ENCODE measurements at places on chromosomes 2 and 18.
A peak's percentile ranks its signal among the peaks of the same experiment; 100 is the strongest.

DNA sequence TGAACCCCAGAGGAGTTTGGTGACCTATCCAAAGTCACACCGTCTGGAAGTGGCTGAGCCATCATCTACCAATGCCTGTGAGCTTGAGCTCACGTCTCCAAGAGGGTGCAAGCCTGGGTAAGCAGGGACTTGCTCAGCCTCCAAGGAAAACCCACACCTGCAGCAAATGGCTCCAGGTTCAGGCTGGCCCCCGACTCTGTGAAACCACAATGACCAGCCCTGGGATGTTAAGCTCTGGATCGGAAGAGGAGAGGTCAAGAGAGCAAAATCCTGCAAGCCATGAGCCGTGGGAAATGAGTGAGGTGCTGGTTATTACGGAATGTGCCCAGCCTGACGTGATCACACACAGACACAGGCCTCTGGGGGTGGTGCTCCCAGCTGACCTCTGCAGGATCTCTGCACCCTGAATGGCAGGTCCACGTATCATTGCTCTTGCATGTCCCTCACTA is 94.1 kb upstream of the OTOS start:
- DNase-seq: no peak

- no peak for DNase-seq
Observed at GRCh38 chr2:25021791-25022362, 20.0 kb upstream of the EFR3B start.

- DNase-seq: no peak
Observed at GRCh38 chr2:240611601-240612210, 13.6 kb upstream of the GPR35 start.

GRCh38 chr18:35888329-35888728 is 84.2 kb upstream of the RMP24 start:
- no peak for DNase-seq

GRCh38 chr2:212711856-212712255 is 173.3 kb upstream of the ERBB4 start:
- DNase-seq: no peak

GRCh38 chr2:105299290-105299689 is 30.2 kb downstream of the TGFBRAP1 start:
- DNase-seq: no peak

DNA sequence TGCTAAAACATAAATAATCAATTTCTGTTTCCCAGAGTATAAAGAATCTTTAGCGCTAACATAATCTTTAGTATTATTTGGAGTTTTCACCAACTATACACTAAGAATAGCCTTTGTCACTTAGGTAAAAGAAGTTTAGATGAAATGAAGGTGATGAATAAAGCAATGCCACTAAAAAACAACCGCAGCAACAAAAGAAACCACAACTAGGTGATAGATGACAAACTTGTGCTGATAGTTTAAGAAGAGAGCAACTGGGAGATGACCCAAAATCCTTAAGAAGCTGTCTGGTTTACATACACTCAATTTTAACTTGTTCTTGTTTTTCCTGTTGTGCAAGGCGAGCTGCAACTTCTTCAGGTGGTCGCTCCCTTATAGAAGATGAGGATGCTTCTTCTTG is 24.8 kb downstream of the IMMT start:
- no peak for DNase-seq

DNA sequence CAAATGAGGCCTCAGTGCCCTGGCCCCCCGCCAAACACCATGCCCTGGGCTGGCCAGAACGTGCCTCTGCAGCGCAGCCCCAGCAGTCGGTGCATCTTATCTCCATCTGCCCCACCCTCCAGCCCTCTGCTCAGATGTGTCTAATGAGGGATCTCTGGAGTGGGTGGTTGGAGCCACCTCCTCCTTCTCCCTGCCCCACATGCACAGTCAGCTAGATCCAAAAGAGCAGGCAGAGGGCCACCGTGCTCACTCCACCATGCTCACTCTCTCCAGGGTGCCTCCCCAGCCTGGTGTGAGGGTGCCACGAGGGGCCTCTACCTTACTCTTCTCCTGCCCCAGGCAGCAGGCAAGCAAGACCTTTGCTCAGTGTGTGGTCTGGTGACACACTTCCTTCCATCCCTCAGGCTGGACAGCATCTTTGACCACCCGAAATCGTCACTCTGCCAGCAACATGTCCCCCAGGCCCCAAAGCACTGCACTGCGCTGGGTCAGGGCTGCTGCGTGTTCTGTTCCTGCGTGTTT is 266.1 kb upstream of the HDAC4 start:
- DNase-seq: no peak

GRCh38 chr2:96951125-96951654 is 35.2 kb downstream of the FAM178B start:
- peak; percentile 78 for DNase-seq

GRCh38 chr2:71944806-71945602 is 202.7 kb downstream of the CYP26B1 start:
- DNase-seq: no peak

- DNase-seq: no peak
Observed at GRCh38 chr2:100243631-100244030, 78.7 kb downstream of the LONRF2 start.

GRCh38 chr2:71482055-71482454 is 28.7 kb downstream of the DYSF start:
- DNase-seq: no peak

DNA sequence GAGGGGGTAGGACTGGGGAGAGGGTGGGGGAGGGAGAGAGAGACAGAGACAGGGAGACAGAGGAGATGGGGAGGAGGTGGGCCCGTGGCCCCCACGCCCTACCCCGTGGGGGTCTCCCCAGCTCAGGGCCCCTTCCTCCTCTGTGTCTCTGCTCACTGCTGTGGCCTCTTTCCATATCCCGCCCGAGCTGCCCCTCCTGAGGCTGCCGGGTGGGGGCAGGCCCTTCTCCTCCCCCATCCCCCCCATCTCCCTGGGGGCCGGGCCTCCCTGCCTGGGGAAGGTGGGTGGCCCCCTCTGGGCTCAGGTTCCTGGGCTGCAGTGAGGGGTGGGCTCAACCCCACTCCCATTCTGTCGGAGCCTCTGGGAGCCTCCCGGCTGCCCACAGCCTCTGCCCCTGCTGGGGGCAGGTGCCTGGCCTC is 332 bp upstream of the PDCD1 start:
- DNase-seq: no peak

GRCh38 chr2:118223511-118223991 is 135.3 kb downstream of the INSIG2 start:
- no peak for DNase-seq

GRCh38 chr2:20450201-20450999 is 3.5 kb downstream of the RHOB start:
- no peak for DNase-seq

DNA sequence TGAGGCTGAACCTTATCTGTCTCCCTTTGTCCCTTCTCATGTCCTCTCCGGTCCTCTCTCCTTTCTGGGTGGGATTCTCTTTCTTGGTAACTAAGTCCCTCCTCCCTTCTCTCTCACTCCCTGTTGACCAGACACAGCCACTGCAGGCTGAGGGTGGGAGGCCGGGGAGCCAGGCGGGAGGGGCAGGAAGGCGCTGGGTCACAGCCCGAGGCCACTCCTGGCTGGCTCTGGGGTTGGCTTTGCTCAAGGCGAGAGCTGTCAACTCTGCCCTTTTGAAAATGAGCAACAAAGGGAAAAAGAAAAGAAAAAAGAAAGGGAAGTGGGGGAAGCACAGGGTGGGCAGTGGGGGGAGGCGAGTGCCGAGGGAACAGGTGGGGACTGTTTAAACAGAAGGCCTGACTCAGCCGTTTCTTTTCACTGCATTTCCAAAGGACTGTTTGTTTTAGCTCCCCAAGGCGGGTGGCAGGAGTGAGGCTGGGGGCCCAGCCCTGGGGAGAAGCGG is 70.5 kb upstream of the IGFBP5 start:
- no peak for DNase-seq

DNA sequence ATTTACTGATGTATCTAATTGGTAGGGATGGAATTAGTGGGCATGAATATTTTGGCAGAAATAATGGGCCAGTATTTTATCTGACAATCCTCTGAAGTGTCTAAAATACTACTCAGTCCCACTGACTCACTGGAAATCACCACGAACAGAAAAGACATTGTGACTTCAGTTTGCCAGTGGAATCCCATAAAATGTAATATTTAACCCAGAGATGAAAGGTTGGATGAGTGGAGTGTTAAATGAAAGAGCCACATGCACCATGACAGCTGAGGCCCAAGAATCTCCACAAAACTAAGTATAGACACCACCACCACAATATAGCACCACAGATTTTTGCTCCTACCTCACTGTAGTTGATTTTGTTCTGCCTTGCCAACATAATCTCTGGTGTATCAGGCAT is 103.9 kb downstream of the NEB start:
- DNase-seq: no peak

- DNase-seq: no peak
Observed at GRCh38 chr2:205496370-205496769, 185.9 kb upstream of the NRP2 start.

- no peak for DNase-seq
Observed at GRCh38 chr2:169495310-169495928, 14.1 kb upstream of the KLHL41 start.

DNA sequence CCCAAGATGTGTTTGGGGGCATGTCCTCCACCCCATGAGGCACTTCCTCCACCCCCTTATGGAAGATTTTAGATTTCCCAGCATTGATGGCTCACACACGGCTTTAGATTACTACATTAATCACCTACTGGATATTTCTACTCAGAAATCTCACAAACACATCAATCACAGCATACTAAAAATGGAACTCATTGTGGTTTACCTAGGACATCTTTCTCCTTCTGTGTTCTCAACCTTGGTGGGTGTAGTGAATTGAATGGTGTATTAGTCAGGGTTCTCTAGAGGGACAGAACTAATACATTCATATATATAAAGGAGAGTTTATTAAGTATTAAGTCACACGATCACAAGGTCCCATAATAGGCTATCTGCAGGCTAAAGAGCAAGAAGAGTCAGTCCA is 82.1 kb upstream of the CYRIA start:
- no peak for DNase-seq

- no peak for DNase-seq
Observed at GRCh38 chr2:101349893-101350662, 37.2 kb downstream of the CREG2 start.

- DNase-seq: no peak
Observed at GRCh38 chr18:68983126-68983525, 185.2 kb downstream of the CCDC102B start.

DNA sequence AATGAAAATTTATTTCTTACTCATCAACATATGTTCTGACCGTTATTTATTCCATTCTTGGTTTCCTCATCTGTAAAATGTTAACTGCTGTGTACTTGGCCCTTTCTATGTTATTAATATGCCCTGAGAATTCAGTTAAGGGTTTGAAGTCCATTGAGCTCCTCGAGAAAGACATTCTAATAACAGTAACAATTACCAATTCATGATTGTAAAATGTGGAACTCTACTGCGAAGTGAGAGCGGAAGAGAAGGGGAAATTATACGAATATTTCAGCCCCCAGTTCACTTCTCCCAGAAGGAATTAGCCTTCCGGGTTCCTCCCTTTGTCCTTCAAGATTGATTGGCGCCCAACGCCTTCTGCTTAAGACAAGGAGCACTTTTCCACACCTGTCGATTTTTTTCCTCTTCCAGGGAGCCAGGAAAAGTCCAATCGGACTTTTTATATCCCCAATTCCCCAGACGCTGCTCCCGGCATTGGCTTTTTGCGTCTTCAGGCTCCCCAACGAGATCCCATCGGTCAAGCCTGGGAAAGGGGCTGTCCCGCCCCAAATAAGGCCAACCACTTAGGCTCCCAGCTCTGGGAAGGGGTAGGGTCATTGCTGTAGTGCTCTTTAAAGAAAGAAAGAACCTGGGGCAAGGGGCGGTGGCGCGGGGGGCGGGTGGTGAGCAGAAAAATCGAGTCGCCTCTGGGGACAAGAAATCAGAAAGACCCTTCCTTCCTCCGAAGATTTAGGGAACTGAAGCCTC is 1.6 kb downstream of the DSC2 start:
- DNase-seq: no peak

DNA sequence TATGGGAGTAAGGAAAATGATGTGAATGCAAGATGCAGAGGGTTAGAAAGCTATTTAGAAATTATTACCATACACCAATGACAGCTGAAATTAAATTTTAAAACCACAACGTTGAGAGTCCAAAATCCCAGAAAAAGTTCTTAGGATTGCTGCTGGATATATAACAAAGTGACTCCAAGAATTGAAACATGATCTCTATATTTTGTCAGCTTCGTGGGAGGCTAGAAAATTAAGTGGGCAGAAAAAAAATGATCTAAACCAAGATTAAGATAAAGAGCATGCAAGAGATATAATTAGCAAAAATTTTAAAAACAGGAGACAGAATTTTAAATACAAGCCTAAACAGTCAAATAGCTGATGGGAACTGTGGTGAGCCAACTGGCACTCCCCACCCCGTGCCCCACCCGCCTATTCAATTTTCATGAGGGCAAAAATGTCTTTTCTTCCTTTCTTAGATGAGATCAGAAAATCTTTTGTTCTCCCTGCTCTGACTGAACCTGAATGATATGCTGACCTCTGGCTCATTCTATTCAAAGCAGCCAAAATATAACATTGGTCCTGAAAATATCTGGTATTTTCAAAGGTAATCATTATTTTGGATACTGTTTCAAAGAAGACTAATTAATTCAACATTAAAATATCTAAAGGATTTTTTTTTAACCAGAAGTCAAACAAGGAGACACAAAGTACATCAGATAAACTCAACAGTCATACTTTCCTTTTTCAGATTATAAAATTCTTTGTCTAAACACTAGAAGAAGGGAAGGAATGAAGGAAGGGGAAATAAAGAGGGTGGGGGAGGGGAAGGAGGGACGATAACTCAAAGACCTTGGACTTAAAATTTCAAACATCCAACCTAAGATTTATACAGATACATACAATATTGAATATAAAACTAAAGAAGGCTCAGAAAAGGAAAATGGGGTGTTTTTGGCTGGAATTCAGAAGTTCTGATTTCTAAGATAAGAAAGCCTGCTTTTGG is 12.2 kb downstream of the KANSL3 start:
- DNase-seq: no peak

GRCh38 chr2:144240656-144241339 is 279.1 kb downstream of the ZEB2 start:
- no peak for DNase-seq

- DNase-seq: no peak
Observed at GRCh38 chr2:9385841-9386240, 37.5 kb downstream of the ITGB1BP1 start.

DNA sequence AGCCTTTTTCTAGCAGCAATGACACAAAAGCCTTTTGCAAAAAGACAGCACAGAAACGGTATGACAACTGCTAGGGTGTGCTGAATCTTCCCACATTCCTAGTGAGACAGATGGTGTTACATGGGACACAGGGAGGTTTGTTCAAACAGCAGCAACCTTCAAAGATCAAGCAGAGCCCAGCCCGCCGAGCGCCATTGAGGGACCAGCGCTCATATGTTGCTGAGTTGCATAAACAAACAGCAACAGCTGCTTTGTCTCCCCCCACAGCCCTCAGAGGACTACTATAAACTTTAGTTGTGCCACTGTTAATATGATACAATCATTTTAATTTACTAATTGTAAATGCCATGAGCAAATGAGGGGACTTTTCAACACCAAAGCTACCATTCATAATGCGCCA is 117.7 kb downstream of the ZEB2 start:
- no peak for DNase-seq
